Kidney epithelial cell (primary cell): ENCODE measurements at places on chromosomes 4 and X. TPM values are rescaled to one million over a fixed set of nuclear protein-coding genes. Genes with fewer than 3 reads are reported as not detected.

DNA sequence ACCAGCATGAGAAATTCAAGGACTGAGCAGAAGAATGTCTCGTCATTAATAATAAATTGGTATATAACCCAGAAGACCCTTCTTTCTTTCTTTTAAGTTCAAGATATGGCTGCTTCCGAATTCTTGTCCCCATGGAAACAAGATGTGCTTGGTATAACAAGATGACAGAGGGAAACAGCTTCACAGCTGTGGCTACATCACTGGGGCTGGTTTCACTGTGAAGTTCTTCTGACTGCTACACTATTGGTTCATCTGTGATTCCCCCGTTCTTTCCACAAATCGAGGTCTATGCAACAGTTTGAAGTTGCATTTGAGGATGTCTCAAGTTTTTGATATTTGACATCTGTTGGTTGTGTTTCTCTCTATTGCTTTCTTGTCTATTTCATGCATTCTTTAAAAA lies 12.3 kb upstream of the DTHD1 start:
- no peak for DNase-seq

The FRMPD4 gene
- total RNA-seq, result 0.08 TPM in 1 of 2 replicates, not detected in the other

The RHOXF2 gene
- total RNA-seq, result not detected in 2 replicates

- no peak for DNase-seq
Observed at GRCh38 chr4:76233529-76233928, 18.0 kb upstream of the FAM47E start.

- no peak for DNase-seq
Observed at GRCh38 chrX:106606571-106606970, 5.2 kb upstream of the RADX start.

DNA sequence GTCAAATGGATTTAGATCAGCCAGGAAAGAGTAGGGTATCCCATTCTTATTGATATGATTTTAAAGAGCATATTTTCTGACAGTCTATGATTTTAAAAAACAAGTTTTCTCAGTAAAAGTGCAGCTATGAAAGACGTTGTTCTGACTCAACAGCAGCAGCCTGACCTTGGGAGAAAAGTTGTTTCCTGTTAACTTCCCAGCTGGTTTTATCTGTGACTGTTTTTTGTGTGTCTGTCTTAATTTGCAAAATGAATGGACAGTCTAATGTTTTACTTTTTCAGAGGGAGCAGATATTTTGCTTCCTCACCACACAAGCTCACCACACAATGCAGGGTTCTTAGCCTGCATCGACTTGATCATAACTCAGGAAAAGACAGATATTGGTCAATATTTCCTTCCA lies 764 bp upstream of the MTHFD2L start:
- DNase-seq, result no peak

DNA sequence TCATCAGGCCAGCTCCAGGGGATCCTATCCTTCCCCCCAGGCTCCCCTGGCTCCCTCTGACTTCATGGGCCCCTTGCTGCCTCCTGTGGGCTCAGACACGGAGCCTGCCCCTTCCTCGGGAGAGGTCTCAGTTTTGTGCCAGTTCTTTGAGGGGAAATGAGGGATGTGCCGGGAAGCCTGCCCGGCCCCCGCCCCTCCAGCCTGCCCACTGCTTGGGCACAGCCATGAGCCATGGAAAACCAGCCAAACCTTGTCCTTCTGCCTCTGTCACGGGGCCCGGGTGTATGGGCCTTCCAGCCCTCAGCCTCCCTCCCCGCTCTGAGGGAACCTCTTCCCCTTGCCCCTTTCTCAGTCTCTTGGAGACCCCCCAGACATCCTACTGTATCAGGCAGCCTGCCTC lies 6.8 kb downstream of the BGN start:
- no peak for DNase-seq

DNA sequence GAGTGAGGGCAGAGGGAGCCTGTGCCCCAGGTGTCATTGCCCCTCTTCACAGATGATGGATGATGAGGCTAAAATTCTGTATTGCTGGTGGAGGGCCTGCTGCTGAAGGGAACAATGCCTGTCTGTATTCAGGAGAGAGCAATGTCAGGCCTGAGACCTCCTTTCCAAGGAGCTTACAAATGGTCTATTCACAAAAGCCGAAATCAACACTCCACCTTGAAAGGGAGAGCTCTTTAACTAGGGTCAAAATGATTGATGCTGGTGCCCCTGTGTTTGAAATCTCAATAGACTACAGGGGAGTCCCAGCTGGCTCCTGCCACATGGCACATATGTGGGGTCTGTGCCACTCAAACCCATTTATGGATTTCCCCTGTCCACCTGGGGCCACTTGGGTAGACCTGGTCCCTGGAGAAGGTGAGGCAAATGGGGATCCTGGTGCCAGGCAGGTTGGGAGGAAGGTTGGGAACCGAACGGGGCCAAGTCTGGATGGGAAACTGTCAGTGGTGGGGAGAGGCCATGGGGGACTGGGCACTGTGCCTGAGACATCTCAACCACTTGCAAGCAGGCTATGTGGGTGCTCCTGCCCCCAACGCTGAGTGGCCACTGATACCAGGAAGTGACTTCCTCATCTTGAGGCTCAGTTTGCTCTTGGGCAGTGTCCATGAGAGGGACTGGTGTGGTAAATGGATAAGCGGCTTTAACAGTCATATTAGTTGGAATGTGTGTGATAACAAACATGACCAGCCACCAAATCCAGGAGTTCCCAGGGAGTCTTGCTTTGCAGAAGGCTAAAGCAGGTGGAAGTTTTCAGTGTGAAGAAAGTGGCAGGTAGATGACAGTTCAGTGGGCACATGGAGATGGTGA lies 223.8 kb upstream of the PSAPL1 start:
- no peak for DNase-seq

- DNase-seq, result no peak
Observed at GRCh38 chrX:24153796-24154189, 4.3 kb downstream of the ZFX start.

The NAP1L3 gene
- 3.2 and 4.1 TPM in 2 replicates for total RNA-seq

- DNase-seq, result no peak
Observed at GRCh38 chr4:147088146-147088545, 142.5 kb upstream of the TTC29 start.

The RNF128 gene
- total RNA-seq, result 0.33 and 1.8 TPM in 2 replicates

- no peak for DNase-seq
Observed at GRCh38 chr4:113941836-113942235, 37.6 kb downstream of the ARSJ start.

GRCh38 chr4:155946486-155946885 lies 7.2 kb downstream of the CTSO start:
- DNase-seq, result no peak

DNA sequence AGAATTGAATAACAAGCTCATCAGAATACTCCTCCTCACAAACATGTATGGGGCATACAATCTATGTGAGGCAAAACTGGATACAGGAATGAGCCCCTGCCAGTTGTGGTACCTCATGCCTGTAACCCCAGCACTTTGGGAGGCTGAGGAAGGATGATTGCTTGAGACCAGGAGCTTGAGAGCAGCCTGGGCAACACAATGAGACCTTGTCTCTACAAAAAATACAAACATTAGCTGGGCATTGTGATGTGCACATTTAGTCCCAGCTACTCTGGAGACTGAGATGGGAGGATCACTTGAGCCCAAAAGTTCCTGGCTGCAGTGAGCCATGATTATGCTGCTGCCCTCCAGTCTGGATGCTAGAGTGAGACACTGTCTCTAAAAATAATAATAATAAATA lies 611.0 kb downstream of the NLGN4X start:
- no peak for DNase-seq

DNA sequence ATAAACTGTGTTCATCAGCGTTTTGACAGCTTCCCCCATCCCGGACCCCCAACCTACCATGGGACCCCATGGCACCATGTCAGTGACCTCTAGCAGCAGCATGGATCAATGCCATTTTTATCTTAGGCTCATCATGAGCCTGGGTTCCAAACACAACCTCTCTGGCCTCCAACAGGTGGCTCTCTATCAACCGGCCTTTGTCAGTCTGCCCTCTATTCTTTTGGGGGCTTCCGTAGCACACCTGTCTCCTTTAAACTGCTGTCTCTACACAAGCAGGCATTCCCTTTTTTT lies 721 bp upstream of the TMEM150C start:
- DNase-seq, result no peak

The BRS3 gene
- total RNA-seq, result not detected in 2 replicates

GRCh38 chrX:3346501-3347259 lies at the start of gene MXRA5:
TSS of gene MXRA5 (minus strand) at chrX:3346652. CDS start at chrX:3343833, 2,819 bp downstream.
- DNase-seq, result no peak

DNA sequence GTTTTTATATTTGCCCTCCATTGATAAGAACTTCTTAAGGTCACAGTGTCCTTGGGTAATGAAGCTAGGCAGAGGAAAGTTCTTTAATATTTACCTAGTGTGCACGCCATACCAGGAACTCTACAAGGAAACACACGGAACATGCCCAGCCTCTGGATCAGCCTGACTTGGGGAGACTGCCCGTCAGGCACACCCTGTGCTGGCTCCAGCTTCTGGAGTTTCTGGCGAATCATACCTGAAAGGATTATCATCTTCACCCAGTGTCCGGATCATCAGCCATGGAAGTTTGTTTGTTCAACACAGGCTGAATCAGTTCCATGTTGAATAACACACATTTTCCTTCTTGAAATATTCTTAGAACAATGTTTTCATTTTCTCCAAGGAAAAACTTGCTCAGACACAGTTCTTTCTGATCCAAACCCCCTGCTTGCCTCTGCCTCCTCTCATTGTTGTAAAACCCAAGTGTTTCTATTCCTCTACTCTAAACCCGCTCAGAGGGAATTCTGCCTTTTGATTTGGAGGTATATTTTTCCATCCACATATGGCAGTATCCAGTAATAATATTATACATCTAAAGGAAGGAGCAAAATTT lies 176.7 kb downstream of the SHROOM3 start:
- no peak for DNase-seq

The TSPAN7 gene
- total RNA-seq, result 1.5 and 2.0 TPM in 2 replicates

The MAPK10 gene
- 1.6 and 2.7 TPM in 2 replicates for total RNA-seq

GRCh38 chr4:102437111-102437510 lies 64.0 kb upstream of the NFKB1 start:
- DNase-seq, result no peak

DNA sequence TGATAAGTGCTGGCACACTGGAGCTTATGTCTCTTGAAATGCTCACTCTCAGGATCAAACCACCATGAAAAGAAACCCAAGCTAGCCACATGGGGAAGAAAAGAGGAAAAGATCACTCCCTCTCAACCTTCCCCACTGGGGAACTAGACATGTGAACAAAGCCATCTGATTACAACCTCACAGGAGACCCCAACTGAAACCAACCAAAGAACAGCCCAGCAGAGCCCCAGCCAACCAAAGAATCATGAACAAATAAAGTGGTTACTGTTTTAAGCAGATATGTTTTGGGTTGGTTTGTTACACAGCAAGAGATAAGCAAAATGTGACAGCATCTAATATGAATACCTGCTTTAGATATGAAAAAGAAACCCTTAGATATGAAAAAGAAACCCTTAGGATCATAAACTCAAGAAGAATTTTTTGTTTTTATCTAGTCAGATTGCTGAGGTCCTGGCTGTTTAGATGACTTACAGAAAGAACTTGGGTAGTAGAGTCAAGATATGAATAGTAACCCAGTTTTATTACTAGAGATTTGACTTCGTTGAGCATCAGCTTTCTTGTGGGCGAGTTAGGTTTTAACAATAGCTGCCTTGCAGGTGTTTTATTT lies 23.7 kb upstream of the TLR7 start:
- no peak for DNase-seq

The RAB39B gene
- total RNA-seq, result 5.4 and 6.6 TPM in 2 replicates

The NUDT11 gene
- 8.5 and 8.9 TPM in 2 replicates for total RNA-seq

The TRIM61 gene
- total RNA-seq, result 2.1 and 4.5 TPM in 2 replicates

- no peak for DNase-seq
Observed at GRCh38 chrX:47172971-47173792, 20.4 kb upstream of the UBA1 start.
